ENCODE measurements at places on chromosomes 2 and 18.

DNA sequence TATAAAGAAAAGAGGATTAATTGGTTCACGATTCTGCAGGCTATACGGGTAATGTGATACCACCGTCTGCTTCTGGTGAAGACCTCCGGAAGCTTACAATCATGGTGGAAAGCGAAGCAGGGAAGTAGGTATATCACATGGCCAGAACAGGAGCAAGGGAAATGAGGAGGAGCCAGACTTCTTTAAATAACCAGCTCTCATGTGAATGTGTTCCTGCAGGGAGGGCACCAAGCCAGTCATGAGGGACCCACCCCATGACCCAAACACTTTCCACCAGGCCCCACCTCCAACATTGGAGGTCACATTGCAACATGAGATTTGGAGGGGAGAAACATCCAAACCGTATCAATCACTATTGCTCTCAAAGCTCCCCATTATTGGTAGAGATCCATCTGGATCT, 61.8 kb downstream of the EFEMP1 start:
- DNase-seq = no peak

GRCh38 chr2:240778426-240778825, 41.6 kb downstream of the KIF1A start:
- DNase-seq = no peak

DNA sequence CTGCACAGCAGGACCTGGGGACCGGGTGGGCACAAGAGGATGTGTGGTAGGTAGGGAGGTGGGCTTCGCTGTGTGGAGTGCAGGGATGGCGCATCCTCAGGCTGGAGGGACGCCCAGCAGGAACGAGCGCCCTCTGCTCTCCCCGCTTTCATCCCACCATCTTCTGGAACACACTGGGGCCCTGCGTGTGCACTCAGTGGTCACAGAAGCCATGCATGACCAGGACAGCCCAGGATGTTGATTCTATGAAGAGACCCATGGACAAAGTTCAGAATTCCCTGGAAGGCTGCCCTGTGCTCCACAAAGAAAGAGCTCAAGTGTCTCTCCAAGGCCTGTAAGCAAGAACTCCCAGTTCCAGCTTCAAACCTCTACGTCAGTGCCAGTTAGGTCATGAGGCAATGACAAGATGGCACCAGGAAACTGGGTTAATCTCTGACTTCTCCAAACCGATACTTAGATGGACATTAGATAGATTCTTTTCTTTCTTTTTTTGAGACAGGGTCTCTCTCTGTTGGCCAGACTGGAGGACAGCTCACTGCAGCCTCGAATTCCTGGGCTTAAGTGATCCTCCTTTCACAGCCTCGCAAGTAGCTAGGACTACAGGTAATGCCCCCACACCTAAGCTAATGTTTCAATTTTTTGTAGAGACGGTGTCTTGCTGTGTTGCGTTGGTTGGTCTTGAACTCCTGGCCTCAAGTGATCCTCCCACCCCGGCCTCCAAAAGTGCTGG, 3.4 kb downstream of the SLC66A2 start:
- DNase-seq = no peak

- no peak for DNase-seq
Observed at GRCh38 chr18:27826101-27826500, 350.8 kb downstream of the CDH2 start.

GRCh38 chr2:37683921-37684780, 12.7 kb upstream of the CDC42EP3 start:
- no peak for DNase-seq

DNA sequence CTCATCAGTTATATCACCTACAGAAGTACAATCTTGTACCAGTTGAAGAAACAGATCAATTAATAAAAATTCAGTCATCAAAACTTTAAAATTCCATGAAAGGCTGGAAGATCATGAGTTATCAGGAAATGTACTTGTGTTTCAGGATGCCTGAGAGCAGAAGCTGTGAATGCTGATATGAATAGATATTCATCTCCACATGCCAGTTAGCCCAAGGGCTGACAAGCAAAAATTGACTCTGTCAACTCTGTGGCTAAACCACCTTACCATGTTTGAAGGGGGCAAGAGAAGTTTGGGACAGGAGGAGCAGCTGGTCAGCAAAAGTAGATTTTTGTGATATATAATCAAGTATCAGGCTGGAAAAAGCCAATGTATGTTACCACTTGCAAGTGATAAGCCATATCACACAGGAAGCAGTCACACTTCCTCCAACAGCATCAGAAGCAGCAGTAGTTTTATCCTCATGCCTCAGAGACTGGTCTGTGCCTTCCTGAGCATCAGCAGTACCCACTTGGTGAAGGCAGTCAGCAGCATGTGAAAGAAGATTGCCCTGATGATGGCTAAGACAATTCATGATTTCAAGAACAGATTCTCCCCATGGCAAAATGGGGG, 328.2 kb upstream of the CNTNAP5 start:
- no peak for DNase-seq

- DNase-seq = no peak
Observed at GRCh38 chr2:70986499-70987189, 8.0 kb downstream of the TEX261 start.

DNA sequence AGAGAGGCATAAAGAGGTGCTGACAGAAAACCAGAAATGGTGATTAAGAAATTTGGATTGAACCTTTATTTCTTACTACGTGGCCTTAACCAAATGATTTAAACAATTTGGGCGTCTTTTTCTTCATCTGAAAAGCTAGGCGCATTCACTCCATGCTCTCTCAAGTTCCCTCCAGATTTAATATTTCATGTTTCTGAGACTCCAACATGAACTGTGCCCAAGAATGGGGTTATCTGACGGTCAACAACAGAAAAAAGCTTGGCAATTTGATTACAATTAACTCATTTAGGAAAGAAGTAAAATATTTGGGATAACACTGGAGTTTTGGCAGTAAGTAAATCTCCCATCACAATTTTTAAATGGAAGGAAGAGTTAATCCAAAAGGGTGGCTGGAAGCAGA, 345.4 kb downstream of the ARHGAP15 start:
- no peak for DNase-seq

DNA sequence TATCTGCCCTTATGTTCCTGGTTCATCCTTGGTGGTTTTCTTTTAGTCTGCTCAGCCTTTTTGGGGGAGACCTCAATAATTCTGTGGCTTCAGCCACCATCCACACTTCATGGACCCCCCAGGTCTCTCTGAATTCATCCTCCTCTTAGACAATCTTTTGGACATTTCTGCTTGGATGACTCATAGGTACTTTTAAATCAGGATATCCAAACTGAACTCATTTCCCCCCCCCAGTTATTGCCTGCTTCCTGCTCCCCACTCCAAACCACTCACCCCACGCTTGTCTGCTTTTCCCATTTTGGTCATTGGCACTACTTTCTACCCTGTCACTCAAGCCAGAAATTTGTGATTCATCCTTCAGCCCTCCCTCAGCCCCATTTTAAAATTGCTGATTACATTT, 78.5 kb downstream of the TANC1 start:
- DNase-seq = no peak

GRCh38 chr2:96506907-96507240, 1.7 kb upstream of the NEURL3 start:
- no peak for DNase-seq

GRCh38 chr2:187129306-187129705, 280.3 kb upstream of the ZSWIM2 start:
- no peak for DNase-seq

DNA sequence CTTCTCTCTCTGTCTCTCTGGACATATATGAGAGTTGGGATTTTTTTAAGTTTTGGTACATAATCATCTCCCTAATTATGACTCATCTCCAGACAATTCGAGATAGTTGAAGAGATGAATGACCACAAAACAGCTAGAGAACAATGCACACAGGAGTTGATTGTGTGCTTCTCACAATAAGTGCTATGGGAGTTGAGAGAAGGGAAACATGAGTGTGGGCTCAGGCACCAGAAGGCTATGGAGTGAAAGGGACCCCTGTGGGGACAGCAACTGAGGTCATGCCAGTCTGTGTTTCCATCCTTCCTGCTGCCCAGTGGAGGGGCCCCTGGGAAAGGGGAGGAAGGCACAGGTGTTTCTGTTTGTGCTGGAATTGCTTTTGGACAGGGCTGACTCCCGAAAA, 6.5 kb upstream of the YWHAQ start:
- DNase-seq = no peak

- no peak for DNase-seq
Observed at GRCh38 chr2:144102386-144102785, 417.5 kb downstream of the ZEB2 start.

DNA sequence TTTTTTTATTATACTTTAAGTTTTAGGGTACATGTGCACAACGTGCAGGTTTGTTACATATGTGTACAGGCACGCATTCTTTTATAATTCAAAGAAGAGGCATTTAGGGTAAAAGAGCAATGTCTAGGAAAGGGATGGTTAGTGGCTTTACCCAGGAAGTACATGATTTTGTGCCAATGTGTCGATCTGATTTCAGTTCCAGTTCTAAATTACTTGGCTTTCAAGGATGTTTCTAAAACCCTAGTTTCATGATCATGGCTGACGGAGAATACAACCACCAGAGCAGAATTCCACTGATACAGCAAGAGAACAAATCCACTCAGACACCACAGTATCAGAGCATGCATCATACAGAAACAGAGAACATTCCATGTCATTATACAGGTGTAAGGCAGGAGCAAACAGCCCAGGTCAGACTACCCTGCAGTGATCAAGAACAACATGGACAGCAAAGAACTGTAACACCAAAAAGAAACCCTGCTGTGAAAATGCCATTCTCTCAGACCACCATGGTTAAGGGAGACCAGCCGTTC, 116.7 kb upstream of the STK17B start:
- no peak for DNase-seq

DNA sequence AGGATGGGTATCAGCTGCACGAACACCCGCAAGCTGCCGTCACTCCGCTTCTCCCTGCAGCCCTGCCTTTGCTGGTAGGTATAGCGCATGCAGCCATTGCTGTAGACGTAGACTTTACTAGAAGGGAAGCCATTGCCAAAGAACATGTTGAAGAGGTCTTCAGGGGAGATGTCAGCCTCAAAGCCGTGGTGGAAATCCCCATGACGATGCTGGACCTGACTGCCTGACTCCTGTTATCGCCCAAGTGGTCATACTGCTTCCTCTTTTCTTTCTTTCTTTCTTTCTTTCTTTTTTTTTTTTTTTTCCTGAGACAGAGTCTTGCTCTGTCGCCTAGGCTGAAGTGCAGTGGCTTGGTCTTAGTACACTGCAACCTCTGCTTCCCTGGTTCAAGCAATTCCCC, 68.7 kb upstream of the SPRED2 start:
- DNase-seq = no peak
